ENCODE measurements at places on chromosomes 6 and 20.
A peak's percentile ranks its signal among the peaks of the same experiment; 100 is the strongest.

- no peak for DNase-seq
Observed at GRCh38 chr6:166939345-166939744, 17.0 kb downstream of the RNASET2 start.

- no peak for DNase-seq
Observed at GRCh38 chr6:117592983-117593759, 9.1 kb downstream of the GOPC start.

- no peak for DNase-seq
Observed at GRCh38 chr20:42740226-42740870, 449.4 kb downstream of the PTPRT start.

DNA sequence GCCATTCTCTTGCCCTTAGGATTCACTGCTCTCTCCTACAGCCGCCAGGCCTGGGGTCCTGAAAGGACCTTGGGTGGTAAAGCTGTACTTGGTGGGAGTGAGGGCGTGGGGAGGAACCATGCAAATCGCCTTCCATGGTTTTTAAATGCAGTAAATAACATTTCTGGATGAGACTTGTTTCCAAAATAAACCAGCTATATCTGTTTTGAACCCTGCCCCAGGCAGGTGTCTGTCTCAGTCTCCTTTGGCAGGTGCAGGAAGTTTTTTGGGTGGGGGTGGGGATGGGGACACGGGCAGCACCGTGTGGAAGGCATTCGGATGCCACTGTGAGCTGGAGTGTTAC is 14.3 kb downstream of the ITPA start:
- DNase-seq: no peak

GRCh38 chr20:5797843-5798462 is 47.8 kb downstream of the SHLD1 start:
- DNase-seq: no peak

DNA sequence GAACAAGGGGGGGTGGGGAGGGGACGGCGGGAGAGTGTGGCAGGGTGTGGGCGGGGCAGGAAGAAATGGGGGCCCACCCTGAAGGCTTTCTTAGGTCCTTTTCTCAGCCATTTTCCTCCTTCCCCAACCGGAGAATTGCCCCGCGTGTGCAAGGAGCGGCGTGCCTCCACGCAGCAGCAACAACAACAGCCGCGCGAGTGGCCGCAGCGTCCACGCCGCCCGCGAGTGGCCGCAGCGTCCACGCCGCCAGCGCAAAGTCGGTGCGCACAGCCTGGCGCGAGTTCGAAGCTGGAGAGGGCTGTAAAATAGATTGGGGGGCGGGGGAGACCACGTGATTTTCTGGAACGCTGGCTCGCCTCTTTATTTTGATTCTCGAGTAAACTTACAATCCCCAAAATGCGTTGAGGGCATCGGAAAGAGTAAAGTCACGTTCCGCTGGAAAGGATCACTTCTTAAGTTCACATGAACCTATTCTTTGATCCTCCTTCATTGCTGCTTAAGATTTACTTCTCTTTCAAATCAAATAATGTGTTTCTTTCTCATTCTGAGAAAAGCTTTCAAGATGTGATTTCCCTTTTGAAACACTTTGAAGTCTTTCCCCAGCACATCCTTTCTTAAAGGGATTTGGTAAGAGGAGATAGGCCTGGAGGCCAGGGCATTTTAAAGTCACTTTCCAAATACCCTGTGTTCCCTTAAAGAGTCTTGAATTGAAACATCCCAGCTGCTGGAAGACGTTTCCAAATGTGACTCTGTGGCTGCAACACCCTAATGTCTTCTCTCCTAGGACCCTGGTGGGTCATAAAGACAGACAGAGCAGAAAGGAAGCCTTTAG is 66.7 kb upstream of the ZNF217 start:
- peak; percentile 60 for DNase-seq

- no peak for DNase-seq
Observed at GRCh38 chr20:18837718-18838117, 24.1 kb downstream of the SCP2D1 start.

GRCh38 chr6:42532038-42532669 is 31.7 kb upstream of the UBR2 start:
- peak; percentile 71 for DNase-seq

GRCh38 chr6:79079561-79080041 is 1.5 kb upstream of the PHIP start:
- no peak for DNase-seq

DNA sequence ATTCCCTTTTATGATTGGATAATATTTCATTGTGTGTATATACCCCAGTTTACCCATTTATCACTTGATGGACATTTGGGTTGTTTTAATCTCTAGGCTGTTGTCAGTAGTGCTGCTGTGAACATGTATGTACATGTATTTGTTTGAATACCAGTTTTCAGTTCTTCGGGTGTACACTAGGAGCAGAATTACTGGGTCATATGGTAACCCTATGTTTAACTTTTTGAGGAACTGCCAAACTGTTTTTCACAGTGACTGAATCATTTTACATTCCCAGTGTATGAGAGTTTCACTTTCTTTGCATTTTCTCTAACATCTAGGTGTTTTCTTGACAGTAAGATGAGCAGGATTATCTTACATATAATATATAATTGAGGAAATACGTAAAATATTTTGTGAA is 44.7 kb upstream of the ADIG start:
- DNase-seq: no peak

- DNase-seq: no peak
Observed at GRCh38 chr20:43789593-43789992, 62.8 kb upstream of the GTSF1L start.

- DNase-seq: no peak
Observed at GRCh38 chr6:5723841-5724691, 282.7 kb downstream of the NRN1 start.

DNA sequence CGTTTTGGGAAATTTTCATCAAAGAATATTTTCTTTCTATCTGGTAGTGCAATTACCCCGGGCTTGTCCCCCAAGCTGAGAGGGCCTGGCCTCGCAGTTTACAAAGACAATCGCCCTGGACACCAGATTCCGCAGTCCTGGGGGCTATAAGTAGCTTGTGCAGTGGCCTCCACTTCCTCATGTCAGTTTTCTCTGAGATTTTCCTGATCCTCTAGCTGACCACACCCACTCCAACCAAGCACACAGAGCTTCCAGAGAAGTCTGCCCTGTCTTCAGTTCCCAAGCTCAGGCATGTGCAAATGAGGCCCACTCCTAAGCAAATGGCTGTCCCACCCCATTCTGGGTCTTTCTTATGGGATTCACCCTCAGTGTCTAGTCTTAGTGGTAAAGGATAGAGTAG is 245.3 kb downstream of the MAFB start:
- no peak for DNase-seq

DNA sequence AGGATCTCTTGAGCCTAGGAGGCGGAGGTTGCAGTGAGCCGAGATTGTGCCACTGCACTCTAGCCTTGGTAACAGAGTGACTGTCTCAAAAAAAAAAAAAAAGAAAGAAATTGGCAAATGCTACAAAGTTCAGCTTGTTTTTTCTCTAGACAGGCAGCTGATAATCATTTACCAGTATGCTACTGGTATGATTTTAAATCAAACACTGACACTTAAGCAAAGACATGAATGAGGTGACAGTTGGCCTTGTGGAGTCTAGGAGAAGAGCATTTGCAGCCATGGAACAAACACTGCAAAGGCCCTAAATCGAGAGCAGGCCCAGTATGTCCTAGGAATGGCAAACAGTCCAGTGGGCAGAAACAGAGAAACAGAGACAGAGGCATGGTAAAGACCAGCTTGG is 99.7 kb upstream of the CEP85L start:
- DNase-seq: no peak

DNA sequence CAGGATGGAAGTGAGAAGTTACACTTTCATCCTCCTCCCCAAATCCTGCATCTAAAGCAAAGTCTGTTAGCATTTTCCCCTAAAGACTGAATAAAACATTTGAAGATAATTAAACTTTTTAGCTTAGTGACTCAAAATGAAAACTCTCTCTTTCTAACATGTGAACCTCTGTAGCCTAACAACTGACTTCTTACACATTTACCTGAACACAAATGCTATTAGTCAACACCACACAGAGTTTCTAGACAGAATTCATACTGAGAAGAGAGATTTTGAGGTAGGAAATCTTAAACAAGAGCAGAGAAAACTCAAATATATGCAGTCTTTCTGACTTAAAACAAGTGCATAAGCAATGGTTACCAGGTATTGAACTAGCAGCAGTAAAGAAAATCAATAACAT is 149.9 kb upstream of the SMLR1 start:
- peak; percentile 44 for DNase-seq

DNA sequence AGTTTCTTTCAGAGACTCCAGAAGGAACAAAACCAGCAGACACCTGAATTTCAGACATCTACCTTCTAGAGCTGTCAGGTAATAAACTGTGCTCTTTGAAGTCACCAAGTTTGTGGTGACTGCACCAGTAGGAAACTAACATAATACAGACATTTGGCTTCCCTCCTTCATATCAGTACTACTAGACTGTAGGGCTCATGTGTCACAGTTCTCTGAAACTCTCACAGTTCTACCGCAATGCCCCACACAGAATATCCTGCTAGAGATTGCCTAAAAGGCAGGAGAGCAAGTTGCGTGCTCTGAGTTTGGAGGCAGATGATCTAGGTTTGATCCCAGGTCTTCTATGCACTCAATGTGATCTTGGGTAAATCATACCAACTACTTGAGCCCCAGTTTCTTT is 205.0 kb upstream of the LRFN2 start:
- DNase-seq: no peak

- DNase-seq: no peak
Observed at GRCh38 chr20:52201395-52201794, 9.8 kb upstream of the ZFP64 start.

DNA sequence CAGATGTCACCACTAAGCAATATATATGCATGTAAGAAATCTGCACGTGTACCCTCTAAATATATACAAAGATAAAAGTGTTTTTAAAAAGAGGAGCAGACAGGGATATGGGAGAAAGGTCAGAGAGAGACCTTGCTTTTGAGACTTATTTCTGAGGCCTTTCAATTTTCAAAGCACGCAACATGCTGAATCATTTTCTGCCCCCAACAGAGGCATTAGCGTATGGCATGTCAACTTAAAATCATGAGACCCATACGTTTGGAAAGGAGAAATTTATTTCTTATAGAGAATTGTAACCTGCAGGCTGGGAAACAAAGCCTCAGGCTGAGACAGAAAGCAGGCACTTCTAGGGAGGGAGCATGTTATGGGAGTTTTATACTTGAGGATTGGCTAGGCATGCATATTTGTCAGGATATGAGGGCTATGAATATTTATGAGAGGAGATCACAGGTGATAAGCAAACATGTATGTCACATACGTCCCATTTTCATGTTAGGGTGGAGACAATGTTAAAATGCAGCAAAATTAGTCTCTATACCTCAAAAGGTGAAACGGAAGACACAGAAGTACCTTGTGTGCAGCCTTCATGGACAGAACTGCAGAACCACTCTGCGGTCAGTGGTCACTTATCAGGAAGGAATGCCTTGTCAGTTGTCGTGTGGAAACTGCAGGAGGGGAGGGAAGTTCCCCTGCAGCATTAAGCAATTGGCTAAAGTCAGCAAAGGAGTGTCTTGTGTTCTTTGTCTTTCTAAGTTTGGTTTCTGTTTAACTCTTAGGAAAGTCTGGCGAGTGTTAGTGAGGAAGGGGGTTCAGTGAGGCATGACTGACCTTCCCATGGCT is 6.3 kb upstream of the GABRR2 start:
- no peak for DNase-seq

DNA sequence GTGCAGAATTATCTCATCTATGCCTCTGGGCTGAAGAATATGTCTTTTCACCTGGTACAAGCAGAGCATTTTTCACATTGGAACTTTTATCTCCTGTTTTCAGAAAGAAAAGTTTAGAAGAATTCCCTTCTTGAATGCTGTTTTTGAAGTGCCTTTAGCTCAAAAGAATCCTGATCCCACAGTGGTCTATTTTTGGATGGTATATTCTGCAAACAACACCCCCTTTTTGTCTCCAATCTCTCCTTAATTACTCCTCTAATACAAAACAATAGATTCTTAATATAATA is 57.7 kb upstream of the HFE start:
- no peak for DNase-seq

GRCh38 chr6:160863782-160864181 is 127.8 kb upstream of the MAP3K4 start:
- no peak for DNase-seq

DNA sequence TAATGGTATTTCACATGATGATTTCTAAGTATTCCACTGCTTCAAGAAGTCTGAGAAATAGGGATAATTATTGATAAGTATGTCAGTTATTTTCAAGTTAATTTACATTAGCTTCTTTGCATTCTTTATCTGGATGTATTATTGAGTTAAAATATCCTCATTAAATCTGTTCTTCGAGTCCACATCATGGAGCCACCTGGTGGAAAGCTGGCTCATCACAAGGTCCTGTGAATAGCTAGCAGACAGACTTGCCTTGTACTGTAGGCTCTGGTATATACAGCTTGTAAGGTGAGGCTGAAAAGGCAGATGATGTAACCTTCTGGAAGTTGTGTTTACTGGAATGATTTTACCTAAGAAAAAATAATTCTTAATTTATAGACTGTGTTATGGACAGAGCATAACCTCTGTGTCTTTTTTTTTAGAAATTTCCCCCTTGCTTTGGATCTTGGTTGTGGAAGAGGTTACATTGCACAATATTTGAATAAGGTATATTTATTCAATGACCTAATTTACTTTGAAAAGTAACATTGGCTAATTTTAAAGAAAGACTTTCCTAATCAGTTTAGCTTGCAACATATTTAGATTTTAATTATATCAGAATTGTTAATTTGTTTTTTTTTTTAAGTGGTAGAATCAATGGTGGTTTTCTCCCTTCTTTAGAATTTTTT is 3.5 kb downstream of the NDUFAF5 start:
- DNase-seq: peak; percentile 53
